Fibroblast of lung (primary cell): ENCODE measurements at places on chromosomes 16 and 17. TPM values are rescaled to one million over a fixed set of nuclear protein-coding genes. Genes with fewer than 3 reads are reported as not detected.

- DNase-seq = peak; percentile 66
- no peak overlapping the region for H3K27ac ChIP-seq
- H3K27me3 ChIP-seq = no peaks in the 10 kb centered on the region
- H3K36me3 ChIP-seq = no peaks in the 10 kb centered on the region
- no peaks in the 10 kb centered on the region for H3K4me1 ChIP-seq
Measured at GRCh38 chr17:31371511-31372097, 19.9 kb upstream of the RAB11FIP4 start.

GRCh38 chr17:36768394-36768793 lies 167.0 kb downstream of the MRM1 start:
- no peaks in the 10 kb centered on the region for H3K36me3 ChIP-seq
- H3K4me3 ChIP-seq = no peak overlapping the region
- H3K27me3 ChIP-seq = peaks cover 6% of the 10 kb centered on the region
- no peaks in the 10 kb centered on the region for H3K4me1 ChIP-seq
- DNase-seq = no peak
- H3K27ac ChIP-seq = no peak overlapping the region

GRCh38 chr17:82283208-82283749 lies 9.8 kb upstream of the CSNK1D start:
- DNase-seq = peak; percentile 86
- peaks cover 23% of the 10 kb centered on the region for H3K4me1 ChIP-seq
- H3K4me3 ChIP-seq = no peak overlapping the region
- H3K36me3 ChIP-seq = no peaks in the 10 kb centered on the region
- H3K27ac ChIP-seq = no peak overlapping the region

DNA sequence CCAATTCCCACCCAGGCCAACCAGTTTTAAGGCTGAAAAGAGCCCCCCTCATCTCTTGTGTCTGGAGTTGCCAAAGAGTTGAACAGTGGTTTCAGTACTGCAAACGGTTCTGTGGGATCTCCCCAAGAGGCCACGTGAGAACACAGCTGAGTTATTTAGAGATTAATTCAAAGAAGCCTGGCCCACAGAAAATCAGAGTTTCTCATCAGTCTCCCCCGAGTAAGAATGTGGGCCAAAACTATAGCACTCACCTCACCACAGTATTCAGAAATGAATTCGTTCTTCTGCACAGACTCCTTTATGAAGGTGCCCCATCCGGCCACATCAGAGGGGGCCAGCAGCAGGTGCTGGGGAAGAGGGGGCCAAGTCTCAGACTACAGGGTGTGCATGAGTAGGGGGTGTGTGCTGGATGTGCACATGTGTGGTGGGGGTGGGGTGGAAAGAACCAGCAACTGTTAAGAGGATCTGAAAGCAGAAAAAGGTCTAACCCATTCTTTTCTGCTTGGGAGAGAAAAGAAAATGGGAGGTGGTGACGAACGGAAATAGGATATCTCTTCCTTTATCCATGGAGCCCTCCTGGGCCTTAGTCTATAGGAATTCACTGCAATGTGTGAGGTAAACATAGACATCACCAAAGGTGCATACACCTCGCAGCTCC lies 22.6 kb downstream of the CNTNAP1 start:
- H3K4me1 ChIP-seq = no peaks in the 10 kb centered on the region
- H3K27me3 ChIP-seq = no peaks in the 10 kb centered on the region
- no peak overlapping the region for H3K4me3 ChIP-seq

DNA sequence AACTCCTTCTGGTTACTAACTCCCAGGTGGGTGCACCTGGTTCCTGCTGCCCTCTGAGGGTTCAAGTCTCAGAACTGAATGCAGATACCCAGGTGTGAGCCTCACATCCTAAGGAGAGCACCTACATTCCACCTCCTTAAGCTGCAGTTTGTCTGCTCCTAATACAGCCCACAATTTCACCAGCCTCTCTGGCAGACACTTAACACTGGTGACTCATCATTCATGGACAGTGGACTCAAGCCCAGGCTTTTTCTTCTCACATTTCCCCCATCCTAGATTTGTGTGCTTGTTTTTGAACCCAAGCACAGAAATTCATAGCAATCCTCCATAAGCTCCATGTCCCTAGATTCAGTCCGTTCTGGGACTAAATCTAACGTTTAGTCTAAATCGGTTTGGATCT lies 7.0 kb upstream of the MAF start:
- H3K36me3 ChIP-seq = no peaks in the 10 kb centered on the region
- no peaks in the 10 kb centered on the region for H3K27me3 ChIP-seq
- peaks cover 9% of the 10 kb centered on the region for H3K4me1 ChIP-seq
- H3K27ac ChIP-seq = no peak overlapping the region
- DNase-seq = peak; percentile 78

- no peaks in the 10 kb centered on the region for H3K4me1 ChIP-seq
- H3K27me3 ChIP-seq = no peaks in the 10 kb centered on the region
- H3K4me3 ChIP-seq = no peak overlapping the region
Measured at GRCh38 chr16:23801378-23801777, 34.4 kb upstream of the PRKCB start.

GRCh38 chr17:164303-165235 lies 16.9 kb downstream of the DOC2B start:
- H3K27ac ChIP-seq = no peak overlapping the region
- H3K36me3 ChIP-seq = no peaks in the 10 kb centered on the region

DNA sequence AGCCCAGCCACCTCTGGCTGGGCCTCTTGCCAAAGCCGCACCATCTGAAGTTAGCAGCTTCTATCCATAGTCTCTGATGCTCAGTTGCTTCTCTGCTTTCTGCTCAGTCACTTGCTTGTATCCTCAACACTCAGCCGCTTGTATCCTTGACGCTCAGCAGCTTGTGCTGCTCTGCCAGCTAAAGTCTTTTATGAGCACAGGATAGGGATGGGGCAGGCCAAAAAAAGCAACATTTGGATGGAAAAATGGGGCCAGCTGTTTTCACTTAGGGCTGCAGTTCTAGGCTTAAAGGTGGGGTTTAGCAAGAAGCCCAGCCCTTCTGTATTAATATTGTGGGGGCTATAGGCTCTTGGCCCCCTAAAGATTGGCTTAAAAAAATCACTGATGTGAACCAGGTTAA lies 739.4 kb downstream of the CDH8 start:
- no peak overlapping the region for H3K27ac ChIP-seq
- H3K27me3 ChIP-seq = no peaks in the 10 kb centered on the region
- no peak overlapping the region for H3K4me3 ChIP-seq
- no peaks in the 10 kb centered on the region for H3K4me1 ChIP-seq
- no peak for DNase-seq

TAT gene
- not detected in 2 replicates for total RNA-seq

HCRT gene
- not detected in 2 replicates for total RNA-seq

DNA sequence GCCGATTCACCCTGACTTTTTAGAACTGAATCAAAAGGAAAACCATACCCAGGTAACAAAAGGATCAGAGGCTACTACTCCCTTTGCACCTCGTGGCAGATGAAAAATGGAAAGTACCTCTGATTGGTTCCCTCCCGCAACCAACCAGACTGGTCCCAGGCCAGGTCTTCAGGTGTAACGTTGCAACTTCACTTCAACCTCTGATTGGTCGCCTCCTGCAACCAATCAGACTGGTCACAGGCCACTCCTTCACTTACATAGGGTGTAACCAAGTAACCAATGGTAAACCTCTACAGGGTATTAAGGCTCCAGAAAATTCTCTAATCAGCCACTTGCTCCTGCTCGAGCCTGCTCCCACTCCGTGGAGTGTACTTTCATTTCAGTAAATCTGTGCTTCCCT lies 89.4 kb downstream of the ADCY9 start:
- no peak overlapping the region for H3K4me3 ChIP-seq
- no peaks in the 10 kb centered on the region for H3K27me3 ChIP-seq
- no peaks in the 10 kb centered on the region for H3K36me3 ChIP-seq

EVPL gene
- not detected in 2 replicates for total RNA-seq

- H3K36me3 ChIP-seq = no peaks in the 10 kb centered on the region
- DNase-seq = no peak
- no peaks in the 10 kb centered on the region for H3K27me3 ChIP-seq
- peaks cover 27% of the 10 kb centered on the region for H3K4me1 ChIP-seq
Measured at GRCh38 chr16:85753559-85753958, 2.7 kb upstream of the C16orf74 start.

GRCh38 chr16:1990351-1991134 lies 773 bp downstream of the SYNGR3 start:
- peaks cover 14% of the 10 kb centered on the region for H3K36me3 ChIP-seq
- no peak for DNase-seq
- H3K4me3 ChIP-seq = peak overlapping the region; percentile 39
- peaks cover 7% of the 10 kb centered on the region for H3K4me1 ChIP-seq
- H3K27me3 ChIP-seq = peaks cover 21% of the 10 kb centered on the region
- H3K27ac ChIP-seq = no peak overlapping the region

GRCh38 chr16:66116163-66117002 lies 250.1 kb upstream of the CDH5 start:
- H3K4me1 ChIP-seq = peaks cover 7% of the 10 kb centered on the region
- DNase-seq = peak; percentile 75
- no peaks in the 10 kb centered on the region for H3K36me3 ChIP-seq
- no peak overlapping the region for H3K27ac ChIP-seq
- no peak overlapping the region for H3K4me3 ChIP-seq

- peaks cover 7% of the 10 kb centered on the region for H3K4me1 ChIP-seq
- H3K36me3 ChIP-seq = no peaks in the 10 kb centered on the region
- no peak within 1 kb of the TSS for H3K27ac ChIP-seq
- DNase-seq = no peak
- H3K27me3 ChIP-seq = peaks cover 28% of the 10 kb centered on the region
Measured at GRCh38 chr17:7380855-7381683, at the start of gene TNK1. Gene TNK1, plus strand, starts transcription at chr17:7381089. Its CDS starts 1,838 bp downstream, at chr17:7382927.

ACSM2A gene
- total RNA-seq = not detected in 2 replicates

CRYBA1 gene
- 0.17 TPM in 1 of 2 replicates, not detected in the other for total RNA-seq

TMEM114 gene
- total RNA-seq = not detected in 2 replicates

SDR42E2 gene
- total RNA-seq = under 0.01 TPM in 1 of 2 replicates, not detected in the other

- peak; percentile 51 for DNase-seq
- no peaks in the 10 kb centered on the region for H3K4me1 ChIP-seq
- peaks cover 25% of the 10 kb centered on the region for H3K36me3 ChIP-seq
- no peaks in the 10 kb centered on the region for H3K27me3 ChIP-seq
Measured at GRCh38 chr16:3654249-3654991, at the start of gene DNASE1. Gene DNASE1, plus strand, starts transcription at chr16:3654691. Its CDS starts 683 bp downstream, at chr16:3655374.

SDK2 gene
- total RNA-seq = under 0.01 and 0.26 TPM in 2 replicates

MT1A gene
- 2.3 and 5.3 TPM in 2 replicates for total RNA-seq
